ENCODE measurements at places on chromosomes 7 and 10.

DNA sequence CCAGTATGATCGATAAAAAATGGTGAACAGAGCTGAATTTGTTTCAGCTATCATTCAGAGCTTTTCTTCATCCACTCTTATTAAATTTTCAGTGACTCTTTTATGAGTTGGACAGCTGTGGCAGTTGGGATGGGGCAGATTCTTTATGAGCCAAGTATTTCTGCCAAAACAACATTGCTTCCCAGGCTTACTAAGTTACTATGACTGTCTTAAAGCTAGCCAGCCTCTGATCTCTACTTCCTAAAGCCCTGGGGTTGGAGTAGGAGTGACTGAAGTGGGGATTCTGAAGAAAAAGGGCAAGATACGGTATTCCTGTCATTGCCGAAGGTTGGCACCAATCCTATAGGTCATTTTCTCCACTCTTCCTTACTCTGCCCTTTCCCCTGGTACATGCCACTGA, 12.7 kb downstream of the RPP30 start:
- no peak for DNase-seq

DNA sequence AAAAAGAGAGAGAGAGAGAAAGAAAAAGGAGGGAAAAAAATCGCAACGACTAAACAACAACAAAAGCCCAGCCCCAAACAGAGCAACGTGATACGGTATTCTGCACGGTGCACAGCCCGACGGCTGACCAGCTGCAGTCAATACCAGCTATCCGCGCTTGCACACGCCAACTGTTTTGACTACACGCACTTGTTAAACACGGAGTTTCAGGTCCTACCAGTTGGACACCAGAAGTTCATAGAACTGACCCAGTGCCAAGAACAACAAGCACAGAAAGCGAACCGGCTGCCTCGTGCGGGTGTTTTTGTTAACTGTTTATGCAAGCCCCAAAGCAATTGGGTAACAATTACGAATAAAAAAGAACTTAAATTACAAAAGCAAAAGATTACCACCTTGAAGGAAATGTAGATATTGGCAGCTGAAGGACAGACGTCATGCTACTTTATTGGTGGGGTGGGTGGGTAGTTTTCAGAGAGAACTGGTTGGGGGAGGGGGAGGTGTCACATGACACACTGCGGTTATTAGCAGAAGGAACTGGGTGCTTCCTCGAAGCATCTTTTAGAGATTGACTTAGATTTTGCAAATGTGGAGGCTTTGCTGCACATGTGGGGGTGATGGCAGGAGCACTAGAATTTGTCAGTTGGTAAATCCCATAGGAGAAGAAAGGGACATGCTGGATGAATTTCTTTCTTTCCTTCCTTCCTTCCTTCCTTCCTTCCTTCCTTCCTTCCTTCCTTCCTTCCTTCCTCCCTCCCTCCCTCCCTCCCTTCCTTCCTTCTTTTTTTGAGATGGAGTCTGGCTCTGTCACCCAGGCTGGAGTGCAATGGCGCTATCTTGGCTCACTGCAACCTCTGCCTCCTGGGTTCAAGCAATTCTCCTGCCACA, 110.6 kb upstream of the EFCAB10 start:
- DNase-seq = peak; percentile 51

DNA sequence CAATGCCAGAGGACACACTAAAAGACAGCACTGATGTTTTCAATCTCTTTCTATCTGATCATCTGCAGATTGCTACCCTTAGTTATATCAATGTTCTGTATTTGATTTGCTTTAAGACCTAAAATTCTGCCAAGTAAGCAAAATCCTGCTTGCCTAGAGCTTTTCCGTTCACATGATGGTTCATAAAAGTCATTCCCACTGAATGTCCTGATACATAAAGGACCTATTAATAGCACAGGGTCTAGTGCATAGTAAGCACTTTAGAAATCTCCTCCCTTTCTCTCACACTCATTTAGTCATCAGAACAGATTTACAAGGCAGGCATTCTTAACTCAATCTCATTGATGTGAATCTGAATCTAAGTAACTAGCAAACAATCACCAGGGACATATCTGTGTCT, 68.8 kb downstream of the PCGF5 start:
- DNase-seq = no peak

DNA sequence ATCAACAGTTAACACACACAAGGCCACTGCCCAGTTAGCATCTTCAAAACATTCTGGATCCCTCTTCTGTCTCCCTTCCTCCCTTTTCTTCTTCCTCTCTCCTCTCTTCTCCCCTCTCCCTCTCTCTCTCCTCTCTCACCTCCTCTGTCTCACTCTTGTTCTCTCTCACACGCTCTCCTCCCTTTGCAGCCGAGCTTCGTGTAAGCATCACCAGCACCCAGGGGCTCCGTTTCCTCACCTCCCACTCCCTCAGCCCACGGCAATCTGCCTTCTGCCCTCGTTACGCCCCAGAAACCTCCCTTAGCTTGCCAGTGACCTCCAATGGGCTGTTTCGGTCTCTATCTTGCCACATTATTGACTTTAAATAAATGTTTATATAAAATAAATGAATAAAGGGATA, 147.4 kb downstream of the TEX36 start:
- no peak for DNase-seq

GRCh38 chr10:75010373-75010772, 101.1 kb upstream of the SAMD8 start:
- no peak for DNase-seq

- no peak for DNase-seq
Observed at GRCh38 chr7:24851786-24852185, 94.5 kb upstream of the GSDME start.

DNA sequence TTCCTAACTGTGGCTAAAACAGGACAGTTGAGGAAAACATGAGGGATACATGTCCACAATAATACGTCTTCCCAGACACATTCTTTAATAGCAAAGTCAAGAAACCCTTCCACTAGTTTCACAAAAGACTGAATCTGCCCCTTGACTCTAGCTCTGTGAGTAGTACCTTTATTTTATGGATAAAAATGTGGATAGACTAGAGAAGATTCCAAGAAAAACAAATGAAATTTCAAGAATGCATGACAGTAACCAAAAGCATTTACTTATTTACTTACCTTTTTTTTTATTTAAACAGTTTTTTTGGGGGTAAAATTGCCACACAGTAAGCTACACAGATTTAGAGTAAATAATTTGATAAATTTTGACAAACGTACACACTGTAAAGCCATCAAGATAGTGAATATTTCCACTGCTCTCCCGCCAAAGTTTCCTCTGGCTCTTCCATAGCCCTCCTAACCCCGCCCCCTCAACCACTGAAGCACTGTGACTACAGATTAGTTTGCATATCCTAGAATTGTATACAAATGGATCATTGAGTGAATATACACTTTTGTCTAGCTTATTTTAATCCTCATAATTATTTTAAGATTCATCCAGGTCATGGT, 420.4 kb upstream of the ZMIZ1 start:
- DNase-seq = no peak

DNA sequence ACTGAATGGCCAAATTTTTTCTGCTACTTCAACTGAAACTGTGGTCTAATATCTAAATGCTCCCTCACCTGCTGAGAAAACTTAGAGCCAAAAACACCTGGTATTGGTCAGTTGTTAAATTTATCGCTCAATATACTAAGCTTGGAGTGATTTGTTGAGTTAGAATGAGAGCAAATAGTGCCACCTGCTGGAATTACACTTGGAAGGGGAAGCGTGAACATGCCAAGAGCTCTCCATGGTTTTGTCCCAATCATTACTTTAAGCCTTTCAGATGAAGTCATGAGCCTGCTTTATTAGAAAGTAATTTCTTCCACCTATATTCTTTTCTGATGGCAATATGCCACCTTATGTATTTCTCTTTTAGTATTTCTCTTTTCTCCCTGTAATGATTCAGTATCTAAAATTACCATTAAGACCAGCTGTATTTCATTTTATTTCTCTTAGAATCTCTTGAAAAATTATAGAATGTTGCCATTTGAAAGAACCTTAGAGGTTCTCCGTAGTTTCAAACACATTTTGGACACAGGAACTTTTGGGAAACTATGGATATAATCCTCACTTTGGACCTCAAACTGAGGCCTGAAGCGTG, 447.8 kb upstream of the C7orf33 start:
- DNase-seq = no peak

GRCh38 chr10:59082249-59082648, 94.2 kb upstream of the PHYHIPL start:
- DNase-seq = no peak

DNA sequence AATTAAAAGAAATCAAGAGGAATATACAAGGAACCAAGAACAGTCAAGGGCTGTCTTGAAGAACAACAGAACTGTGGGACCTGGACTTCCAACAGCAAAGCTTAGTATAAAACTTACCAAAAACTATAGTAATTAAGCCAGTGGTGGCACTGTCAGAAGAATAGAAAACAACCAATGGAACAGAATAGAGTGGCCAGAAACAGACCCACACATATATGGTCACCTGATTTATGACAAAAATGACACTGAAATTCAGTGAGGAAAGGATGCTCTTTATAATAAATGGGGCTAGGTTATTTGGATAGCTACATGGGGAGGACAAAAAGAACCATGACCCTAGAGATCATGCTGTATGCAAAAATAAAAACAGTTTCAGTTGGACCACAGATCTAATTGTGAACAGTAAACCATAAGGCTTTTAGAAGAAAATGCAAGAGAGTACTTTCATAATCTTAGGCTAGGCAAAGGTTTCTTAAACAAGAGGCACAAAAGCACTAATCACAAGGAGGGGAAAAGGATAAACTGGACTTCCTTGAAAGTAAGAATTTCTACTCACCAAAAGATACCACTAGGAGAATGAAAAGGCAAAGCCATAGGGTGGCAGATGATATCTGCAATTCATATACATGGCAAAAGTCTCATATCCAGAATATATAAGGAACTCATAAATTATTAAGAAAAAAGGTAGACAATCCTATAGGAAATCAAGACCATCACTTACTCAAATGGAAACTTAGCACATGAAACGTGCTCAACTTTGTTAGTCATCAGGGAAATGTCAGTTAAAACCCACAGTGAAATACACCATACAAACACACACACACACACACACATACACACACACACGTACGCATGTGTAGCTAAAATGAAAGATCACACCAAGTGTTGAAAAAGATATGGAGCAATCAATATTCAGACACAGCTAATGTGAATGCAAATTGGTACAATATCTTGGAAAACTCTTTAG, 20.8 kb downstream of the HYCC1 start:
- DNase-seq = no peak

- DNase-seq = no peak
Observed at GRCh38 chr7:131897016-131897789, 340.8 kb upstream of the PODXL start.

DNA sequence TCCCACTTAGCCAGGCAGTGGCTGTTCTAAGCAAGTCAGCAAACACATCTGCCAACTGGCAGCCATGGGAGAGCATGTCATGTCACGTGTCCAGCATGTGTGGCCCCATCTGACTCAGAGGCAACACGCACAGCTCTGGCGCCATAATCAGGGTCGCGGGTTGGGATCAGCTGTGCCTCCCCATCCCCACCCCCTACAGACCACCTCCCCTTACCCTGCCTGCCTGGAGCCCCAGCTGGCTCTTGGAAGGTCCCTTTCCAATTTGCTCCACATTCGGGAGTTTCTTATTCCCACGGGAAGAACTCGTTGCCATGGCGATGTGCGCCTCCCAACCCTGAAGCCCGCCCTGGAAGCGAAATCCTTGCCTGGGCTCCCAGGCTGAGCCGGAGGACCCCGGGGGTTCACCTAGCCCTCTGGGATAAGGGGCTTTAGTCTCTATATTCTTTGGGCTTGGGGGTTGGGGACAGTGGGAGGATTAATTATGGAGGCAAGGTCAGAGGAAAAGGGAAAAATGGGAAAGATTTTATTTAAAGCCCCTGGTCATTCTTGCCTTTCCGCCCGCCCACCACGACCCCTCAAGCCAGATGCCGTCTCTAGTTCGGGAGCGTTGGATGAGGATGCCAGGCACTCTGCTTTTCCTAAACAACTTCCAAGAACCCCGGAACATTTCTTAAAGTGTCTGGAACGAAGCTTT, 283.7 kb downstream of the ZEB1 start:
- DNase-seq = no peak

- no peak for DNase-seq
Observed at GRCh38 chr10:101490026-101490425, 98.0 kb downstream of the POLL start.

DNA sequence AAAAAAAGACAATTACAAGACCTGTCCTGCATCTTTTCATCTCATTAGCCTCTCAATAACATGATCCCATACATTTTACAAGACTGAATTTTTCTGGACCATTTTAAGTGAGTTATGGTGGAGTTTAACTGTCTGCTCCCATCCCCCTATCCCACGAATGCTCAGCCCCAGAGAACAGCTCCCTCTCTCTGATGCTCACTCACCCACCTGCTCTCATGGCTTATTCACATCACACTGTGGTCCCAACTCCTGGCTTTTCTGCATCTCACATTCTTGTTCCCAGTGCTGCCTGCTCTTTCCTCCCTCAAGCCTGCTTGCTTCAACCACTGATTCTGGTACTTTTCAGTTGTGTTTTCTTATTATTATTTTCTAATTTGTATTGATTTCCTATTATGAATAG, 20.4 kb upstream of the CCSER2 start:
- DNase-seq = no peak

DNA sequence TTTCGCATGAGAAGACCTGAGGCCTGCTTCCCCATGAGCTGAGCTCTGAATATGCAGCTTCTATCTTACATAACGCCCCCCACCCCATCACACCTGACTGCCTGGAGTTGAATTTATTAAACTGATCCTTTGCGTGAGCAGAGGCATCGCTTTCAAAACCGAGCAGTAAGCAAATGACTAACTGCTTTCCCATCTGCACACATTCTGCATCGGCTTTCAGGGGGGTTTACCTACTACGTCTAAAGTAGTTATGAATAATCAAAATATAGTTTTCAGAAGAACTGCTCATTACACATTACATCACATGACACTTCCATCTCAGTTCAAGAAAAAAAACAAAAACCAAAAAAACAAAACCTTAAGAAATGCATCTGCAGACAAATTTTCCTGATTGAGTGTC, 54.7 kb upstream of the EGR2 start:
- DNase-seq = no peak

- no peak for DNase-seq
Observed at GRCh38 chr7:143974459-143974858, 19.8 kb downstream of the OR2F1 start.

GRCh38 chr10:14379556-14380280, 49.0 kb upstream of the FRMD4A start:
- no peak for DNase-seq

DNA sequence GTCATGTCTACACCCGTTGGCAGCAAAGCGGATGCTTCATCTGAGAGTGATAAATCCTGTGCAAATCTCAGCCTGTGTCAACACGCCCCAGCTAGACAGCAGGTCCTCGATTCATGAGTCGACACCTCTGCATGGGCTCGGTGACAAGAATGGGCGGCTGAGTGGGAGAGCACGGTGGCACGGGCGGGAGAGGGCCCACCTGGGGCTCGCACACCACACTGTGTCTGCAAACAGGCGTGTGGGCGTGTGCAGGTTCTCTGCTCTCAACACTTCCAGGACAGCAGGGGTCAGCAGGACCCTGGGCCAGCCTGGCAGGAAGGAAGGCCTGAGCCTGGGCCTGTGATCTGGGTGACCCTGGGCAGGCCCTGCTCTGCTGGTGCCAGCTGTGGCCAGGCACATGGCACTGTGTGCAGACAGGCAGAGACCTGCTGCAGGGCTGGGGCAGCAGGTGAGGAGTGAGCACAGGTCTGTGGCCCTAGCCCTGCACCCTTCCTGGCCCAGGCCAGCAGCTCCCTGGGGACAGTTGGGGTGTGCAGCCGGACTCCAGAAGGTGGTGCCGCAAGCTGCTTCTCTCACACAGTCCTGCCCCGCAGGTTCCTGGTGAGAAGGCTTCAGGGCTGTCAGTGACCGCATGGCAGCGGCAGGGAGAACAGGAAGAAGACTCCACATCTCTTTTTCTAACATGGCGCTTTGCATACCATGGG, 216.4 kb downstream of the ELFN1 start:
- no peak for DNase-seq

- no peak for DNase-seq
Observed at GRCh38 chr7:94422136-94422535, 27.4 kb downstream of the COL1A2 start.
